ENCODE measurements at places on chromosomes 12 and 14. TPM values are rescaled to one million over a fixed set of nuclear protein-coding genes. Genes with fewer than 3 reads are reported as not detected.

DNA sequence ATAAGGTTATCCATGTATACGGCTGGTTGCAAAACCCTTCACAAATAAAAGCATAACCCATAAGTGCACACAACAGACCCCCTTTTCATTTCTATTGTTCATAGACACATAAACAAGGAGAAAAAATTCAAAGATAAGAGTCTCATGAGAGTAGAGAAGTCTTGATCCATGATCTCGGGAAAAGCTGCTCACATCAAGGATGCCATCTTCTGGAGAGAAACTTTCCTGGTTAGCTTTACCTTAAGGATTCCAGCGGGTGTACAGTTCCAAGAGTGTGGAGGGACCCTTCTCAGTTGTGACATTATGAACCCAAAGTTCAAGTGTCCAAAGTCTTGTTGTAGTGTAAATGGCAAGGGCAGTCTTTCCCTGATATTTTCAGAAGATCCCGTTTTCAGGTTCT lies 144.5 kb downstream of the LLPH start:
- H3K4me1 ChIP-seq, result no peaks in the 10 kb centered on the region
- H3K4me3 ChIP-seq, result no peak overlapping the region
- no peak for DNase-seq
- no peaks in the 10 kb centered on the region for H3K27me3 ChIP-seq
- no peaks in the 10 kb centered on the region for H3K36me3 ChIP-seq

GRCh38 chr14:41144370-41144769 lies 462.3 kb upstream of the LRFN5 start:
- no peak for DNase-seq
- H3K4me3 ChIP-seq, result no peak overlapping the region
- H3K4me1 ChIP-seq, result no peaks in the 10 kb centered on the region
- no peak overlapping the region for H3K27ac ChIP-seq
- no peaks in the 10 kb centered on the region for H3K36me3 ChIP-seq

DNA sequence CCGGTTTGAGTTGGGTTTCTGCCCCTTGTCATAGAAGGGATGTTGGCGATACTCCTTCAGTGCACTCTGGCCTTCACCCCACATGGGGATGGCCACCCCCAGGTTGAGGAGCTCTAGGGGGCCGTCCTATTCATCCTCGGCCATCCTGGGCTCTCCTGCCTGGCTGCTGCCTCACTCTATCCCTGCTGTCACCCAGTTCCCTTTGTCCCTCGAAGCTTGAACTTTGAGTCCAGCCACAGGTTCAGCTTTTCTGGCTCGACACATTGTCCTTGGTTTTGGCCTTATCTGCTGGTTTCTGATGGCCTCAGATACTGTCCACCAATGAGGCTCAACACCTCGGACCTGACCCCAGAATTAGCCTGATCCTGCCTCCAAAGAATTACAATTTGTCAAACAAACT lies 58.6 kb downstream of the C14orf132 start:
- H3K4me1 ChIP-seq, result peaks cover 32% of the 10 kb centered on the region
- H3K36me3 ChIP-seq, result no peaks in the 10 kb centered on the region

The LUM gene
- total RNA-seq, result 141 TPM

DNA sequence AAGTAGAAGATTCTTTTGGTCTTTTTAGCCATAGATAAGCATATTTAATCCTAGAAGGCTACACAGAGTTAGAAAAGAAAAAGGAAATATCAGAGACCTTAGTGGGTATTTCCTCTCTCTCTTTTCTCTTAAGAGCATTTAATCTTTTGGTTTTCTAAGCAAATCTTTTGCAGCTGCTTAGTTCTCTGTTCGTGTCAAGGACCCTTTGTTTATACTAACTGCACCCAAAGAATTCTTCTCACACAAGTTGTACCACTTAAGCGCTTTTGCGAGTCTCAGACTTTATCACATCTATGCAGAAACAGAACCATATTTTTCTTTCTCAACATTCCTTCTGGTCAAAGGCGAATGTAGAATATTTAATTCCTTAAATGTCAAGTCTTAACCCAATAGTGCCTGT lies 17.9 kb upstream of the NID2 start:
- DNase-seq, result no peak
- no peaks in the 10 kb centered on the region for H3K36me3 ChIP-seq
- peak overlapping the region; percentile 0 for H3K27ac ChIP-seq
- H3K4me1 ChIP-seq, result no peaks in the 10 kb centered on the region
- no peak overlapping the region for H3K4me3 ChIP-seq

GRCh38 chr12:15546102-15546701 lies 223.9 kb downstream of the PTPRO start:
- no peak overlapping the region for H3K4me3 ChIP-seq
- no peaks in the 10 kb centered on the region for H3K4me1 ChIP-seq
- no peak for DNase-seq
- no peak overlapping the region for H3K27ac ChIP-seq
- no peaks in the 10 kb centered on the region for H3K36me3 ChIP-seq

DNA sequence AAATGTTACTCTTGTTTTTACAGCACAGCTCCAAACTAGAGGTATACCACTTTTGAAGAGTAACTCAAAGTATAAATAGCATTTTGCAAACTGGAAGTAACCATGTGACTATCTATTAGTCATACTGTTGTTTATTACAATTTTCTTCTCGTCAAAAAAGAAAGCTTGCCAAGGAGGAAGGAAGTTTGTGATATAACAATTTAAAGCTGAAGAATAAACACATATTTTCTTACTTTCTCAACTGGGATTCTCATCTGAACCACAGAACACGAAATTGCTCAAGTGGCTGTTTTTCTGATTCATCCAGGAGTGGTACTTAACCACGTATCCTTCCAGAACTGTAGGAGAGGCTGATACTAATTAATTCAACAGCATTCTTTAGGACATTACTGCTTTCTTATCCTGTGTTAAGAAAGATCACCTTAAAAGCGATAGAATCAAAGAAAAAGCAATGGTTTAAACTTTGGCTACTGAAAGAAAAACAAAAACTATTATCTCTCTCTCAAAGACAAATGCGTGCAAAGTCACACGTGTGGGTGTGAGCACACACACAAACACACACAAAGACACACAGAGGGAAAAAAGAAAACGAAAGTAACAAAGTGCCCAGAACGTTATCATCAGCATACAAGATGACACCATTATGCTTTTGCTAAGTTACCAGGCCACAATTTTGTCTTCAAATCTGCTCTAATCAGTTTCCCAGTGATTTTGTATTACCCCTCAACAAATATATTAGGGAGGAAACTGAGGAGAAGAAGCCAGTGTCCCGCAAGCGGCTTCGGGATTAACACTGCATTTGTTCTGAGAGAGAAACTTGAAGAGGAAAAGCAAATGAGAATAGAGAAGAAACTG lies at the start of gene CLEC2B:
CLEC2B (minus strand) TSS at position 48 of the 855 bp plus-strand sequence.
- peak within 1 kb of the TSS; percentile 79 for H3K27ac ChIP-seq
- no peaks in the 10 kb centered on the region for H3K27me3 ChIP-seq
- H3K4me3 ChIP-seq, result peak within 1 kb of the TSS; percentile 47
- no peak for DNase-seq
- no peaks in the 10 kb centered on the region for H3K36me3 ChIP-seq
- H3K4me1 ChIP-seq, result no peaks in the 10 kb centered on the region

The CEBPE gene
- 1.5 TPM for total RNA-seq
